NB4 (cell line): ENCODE measurements at places on chromosomes 1 and 21.

- DNase-seq, result no peak
Measured at GRCh38 chr1:16168622-16169360, 12.9 kb upstream of the EPHA2 start.

DNA sequence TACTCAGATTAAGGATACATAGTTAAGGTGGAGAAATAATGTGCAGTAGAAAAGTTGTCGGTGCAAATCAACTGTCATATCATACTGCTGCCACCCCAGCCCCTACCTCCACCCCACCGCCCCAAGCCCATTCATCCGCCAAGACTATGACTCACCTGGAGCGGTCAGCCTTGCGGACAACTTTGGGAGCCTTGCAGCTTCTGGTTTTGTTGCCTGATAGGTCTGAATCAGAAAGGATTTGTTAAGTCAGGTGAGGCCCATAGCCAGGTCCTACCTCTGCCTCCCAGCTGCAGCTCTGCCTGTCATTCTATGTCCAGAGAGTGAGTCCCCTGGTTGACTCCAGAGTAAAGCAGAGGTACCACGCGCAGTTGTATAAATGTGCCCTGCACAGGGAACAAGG is 12.6 kb downstream of the C1orf162 start:
- DNase-seq, result no peak

DNA sequence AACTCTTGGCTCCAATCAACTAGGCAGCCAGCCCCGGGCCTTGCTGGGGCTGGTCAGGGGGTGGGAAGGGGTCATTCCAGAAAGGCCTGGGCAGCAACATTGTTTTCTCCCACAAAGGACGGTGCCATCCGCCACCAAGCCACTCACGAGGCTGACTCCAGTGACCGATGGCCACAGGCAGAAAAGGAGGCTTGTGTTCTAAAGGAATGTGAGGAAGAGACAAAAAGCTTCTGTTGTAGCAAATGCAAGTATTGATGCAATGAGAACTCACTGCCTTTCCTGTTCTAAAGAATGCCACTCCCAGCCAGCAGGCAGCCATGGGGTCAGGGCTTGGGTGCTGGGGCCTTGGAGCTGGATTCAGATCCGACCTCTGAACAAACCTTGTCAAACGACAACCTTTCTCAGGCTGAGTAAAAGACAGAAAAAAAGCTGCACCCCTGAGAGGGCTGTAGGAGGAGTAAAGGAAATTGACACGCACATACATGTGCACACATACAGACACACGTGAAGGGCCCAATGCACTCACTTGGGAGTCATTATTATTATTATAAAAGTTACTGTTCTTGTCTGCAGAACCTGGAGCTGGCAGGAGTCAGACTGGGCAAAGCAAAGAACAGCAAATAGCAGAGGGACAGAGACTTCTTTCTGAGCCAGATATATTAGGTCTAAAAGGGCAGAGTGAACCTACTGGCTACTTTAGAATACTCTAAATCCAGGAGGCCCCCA is 13.9 kb upstream of the PRMT2 start:
- no peak for DNase-seq

DNA sequence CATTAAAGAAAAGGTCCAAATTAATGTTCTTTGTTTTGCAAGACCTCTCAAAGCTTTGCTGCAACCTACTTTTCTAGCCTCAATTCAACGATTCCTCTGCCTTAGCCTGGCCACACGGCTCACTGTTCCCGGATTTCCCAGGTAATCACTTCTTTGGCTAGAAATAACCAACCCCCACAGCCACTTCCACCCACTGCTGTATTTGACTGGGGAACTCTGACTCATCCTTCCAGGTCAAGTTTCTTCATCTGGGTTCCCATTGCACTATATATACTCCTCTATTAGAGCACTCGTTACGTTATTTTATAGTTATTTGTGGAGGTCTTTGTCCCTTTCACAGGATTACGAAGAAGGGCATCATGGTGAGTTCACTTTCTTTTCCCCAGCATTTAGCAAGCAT is 185.9 kb downstream of the CACNA1E start:
- DNase-seq, result peak; percentile 18

DNA sequence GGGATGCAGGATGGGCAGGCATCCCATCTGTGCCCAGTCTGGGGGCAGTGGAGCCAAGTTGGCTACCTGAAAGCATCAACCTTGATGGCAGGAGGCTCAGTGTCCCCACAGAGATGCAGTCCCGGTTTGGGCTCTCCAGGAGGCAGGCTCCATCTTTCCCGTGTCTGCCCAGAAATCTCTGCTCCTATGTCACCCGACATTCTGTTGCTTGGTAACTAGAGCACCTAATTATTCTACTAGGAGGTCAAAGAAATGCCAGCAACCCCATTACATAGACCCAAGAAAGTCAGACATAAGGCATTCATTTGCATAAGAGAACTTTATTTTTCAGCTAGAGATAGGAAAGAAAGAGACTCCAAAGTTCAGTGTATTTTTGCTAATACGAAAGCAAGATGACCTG is 100.3 kb upstream of the BACE2 start:
- DNase-seq, result no peak

DNA sequence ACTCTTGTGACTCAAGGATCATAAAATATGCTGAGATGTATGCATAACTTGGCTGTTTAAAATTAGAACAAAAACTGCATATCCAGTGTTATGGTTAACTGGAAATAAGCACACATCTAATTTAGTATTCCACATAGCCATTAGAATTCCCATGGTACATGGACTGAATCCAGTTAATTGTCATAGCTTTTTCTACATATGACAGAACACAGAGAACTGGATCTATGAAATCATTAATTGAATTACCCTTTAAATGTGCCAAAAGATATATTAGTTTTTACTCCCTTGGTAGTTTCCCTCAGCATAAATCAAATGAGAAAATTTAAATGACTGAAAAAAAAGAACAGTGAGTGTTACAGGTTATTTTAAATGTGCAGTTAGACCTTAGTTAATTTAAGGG is 395.9 kb downstream of the NCAM2 start:
- DNase-seq, result no peak

DNA sequence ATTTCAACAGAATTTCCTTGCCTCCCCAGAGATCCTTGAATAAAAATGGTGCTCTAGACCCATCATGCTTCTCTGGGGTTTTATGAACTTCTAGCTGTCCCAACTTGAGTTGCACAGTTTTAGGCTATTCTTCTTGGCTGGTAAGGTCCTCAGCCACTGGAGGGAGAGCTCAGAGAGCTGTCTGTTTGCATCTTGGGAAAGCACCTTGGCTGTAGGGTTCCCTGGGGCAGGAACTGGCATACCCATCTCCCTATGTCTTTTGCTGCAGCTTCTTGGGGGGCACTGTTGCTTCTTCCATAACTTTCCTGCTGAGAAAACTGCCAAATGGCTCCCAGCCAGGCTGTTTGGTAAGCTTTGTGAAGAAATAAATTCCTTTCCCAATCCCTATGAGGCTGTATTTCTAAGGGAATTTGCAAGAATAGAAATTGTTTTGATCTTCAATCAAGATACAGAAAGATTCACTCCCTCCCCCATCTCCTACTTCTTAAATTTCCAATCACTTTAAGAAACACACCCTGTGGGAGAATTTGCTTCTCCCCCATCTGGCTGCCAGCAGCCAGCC is 8.2 kb upstream of the FMOD start:
- no peak for DNase-seq

DNA sequence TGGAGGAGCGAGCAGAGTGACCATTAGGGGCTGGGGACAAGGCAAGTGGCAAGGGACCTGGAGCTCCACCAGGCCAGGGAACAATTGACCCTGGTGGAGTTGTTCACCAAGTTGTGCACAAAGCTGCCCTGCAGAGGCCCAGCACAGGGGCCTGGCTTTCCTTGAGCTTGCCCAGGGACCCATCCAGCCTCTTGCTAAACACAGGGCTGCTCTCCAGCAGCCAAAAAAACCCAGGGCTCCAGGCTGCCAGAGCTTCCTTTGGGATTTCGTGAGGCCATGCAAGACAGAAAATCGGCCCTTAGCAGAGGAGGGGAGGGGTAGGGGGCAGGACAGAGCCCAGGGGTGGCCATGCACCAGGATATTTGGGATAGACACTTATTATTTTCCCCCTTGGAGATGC is 32.6 kb downstream of the LRP8 start:
- no peak for DNase-seq

DNA sequence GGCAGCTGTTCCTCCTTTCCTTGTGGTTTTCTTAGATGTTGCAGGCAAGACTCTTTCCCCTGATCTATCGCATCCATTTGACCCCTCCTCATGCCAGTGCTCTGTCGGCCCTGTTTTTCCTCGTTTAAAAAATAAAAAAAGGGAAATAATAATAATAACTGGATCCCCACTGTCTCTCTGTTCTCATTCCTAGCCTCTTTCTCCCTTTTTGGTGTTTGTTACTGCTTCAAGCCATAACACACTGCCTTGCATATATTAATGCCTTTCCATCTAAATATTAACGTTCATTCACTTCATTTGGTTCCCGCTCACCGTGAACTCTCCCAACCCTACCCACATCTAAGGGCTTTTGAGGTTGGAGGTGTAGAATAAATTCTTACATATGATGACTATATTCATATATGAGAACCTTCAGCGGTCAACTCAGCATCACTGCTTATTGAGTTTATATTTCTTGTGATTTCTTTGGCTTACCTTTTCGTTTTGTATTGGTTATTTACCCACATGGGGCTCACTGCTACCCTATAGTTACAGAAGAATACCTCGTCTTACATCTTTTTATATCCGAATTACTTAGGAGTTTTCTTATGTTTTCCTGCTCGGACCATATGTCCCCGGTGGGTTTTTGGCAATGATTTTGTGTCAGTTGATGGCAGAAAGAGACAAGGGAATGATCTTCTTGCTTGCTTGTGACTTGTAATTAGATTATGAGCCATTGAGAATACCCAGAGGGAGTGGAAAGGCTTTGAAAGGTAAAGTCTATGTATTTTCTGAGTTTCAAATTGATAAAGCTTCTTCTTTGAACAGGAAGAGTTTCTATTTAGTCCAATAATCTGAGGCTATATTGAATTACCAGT is 805 bp downstream of the ATG4C start:
- peak; percentile 67 for DNase-seq

DNA sequence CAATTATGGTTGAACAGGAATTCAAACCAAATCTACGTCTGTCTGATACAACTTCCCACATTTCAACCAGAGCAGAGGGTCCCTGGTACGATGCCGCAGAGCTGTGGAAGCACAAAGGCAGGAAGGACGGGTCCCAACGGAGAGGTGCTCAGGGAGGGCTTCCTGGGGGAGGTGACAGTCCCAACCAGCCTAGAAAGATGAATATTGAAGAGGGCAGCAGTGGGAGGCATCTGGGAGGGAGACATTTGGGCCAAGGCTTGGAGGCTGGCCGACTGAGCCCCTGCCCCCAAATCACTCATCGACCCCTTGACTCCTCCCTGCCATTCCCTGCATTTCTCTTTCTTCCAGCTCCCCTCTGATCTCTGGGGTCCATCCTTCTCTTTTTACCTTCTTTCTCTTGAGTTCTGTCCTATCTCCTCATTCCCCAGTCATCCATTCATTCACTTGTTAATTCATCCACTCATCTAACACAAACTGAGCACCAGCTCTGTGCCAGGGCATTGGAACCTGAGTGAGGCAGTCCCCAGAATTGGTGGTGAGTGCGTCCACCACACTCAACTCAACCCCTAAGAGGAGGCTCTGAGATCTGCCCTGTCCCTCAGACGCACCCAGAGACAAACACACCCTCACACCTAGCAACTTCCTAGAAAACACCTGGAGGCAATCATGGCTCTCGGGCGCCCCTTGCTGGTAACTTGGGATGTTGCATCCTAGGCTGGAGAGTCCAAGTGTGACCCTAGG is 13.2 kb upstream of the CELA3B start:
- peak; percentile 78 for DNase-seq

GRCh38 chr1:113190078-113190477 is 117.1 kb downstream of the LRIG2 start:
- DNase-seq, result no peak

DNA sequence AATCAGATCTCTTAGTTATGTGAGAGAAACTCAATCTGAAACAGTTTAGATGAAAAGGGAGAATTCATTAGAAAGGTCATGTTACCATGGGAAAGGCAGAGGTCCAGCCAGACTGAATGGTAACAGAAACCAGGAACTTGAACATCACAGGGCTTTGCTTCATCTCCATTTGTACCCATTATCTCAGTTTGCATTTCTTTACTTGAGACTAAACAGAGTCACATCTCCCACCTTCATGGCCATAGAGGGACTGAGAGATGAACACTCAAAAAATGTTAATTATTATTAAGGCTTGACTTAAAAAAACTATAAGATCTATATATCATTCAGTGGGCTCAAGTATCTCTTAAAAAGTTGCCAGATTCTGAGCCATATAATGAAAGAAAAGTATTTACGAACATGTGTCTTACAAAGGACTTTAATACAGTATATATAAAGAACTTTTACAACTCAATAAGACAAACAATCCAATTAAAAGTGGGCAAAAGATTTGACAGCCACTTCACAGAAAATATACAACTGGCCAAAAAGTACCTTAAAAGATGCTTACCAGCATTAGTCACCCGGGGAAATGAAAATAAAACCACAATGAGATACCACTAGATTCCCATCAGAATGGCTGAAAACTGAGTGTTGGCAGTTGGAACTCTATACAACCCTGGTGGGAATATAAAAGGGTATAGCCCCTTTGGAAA is 13.2 kb downstream of the KYAT3 start:
- no peak for DNase-seq

GRCh38 chr1:30732277-30732996 is 9.1 kb upstream of the MATN1 start:
- DNase-seq, result peak; percentile 86

DNA sequence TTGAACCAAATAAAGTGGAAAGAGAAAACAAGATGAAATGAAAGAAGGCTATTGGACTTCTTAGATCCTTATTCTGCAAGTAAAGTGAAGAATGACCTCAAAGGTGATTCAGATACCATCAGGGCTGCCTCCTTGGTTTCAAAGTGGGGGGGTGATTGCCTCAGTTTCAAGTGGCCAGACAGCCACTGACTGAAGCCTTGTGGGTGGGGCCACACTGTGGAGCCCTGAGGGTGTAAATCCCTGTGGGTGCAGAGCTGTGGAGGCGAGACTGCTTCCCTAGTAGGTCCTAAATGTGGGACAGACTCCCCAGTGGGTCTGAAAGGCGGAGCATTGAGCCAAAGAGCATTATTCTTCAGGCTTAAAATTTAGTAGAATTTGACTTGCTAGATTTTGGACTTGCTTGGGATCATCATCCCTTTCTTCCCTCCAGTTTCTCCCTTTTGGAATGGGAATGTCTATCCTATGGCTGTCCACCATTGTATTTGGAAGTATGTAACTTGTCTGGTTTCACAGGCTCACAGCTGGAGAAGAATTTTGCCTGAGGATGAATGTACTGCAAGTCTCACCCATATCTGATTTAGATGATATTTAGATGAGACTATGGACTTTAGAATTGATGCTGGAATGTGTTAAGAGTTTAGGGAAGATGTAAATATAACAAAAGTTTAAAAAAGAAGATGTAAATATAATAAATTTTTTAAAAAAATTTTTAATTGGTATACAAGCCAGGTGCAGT is 71.6 kb upstream of the SOX13 start:
- no peak for DNase-seq

- no peak for DNase-seq
Measured at GRCh38 chr1:59271561-59272260, 25.2 kb upstream of the FGGY start.

DNA sequence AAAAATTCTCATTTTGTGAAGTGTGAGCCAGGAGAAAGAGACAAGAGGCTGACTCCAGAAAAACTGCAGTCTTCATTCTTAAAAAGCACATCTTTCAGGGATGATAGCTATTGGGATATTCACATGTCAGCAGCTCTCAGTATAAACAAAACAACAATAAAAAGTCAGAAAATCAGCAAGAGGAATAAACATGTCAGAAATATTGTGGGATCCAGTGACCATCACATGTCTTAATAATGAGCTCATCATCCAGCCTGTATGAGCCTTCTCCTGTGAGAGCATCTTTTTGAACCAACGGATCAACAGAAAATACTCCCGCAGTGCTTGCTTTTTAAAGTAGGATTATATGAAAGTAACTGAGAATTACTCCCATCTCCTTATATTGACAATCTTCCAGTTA is 241.6 kb downstream of the SMYD3 start:
- DNase-seq, result no peak
